ENCODE measurements at places on chromosomes 7 and 10. TPM values are rescaled to one million over a fixed set of nuclear protein-coding genes. Genes with fewer than 3 reads are reported as not detected.

GRCh38 chr7:132998763-132999162, 83.1 kb downstream of the CHCHD3 start:
- no peak for DNase-seq

DNA sequence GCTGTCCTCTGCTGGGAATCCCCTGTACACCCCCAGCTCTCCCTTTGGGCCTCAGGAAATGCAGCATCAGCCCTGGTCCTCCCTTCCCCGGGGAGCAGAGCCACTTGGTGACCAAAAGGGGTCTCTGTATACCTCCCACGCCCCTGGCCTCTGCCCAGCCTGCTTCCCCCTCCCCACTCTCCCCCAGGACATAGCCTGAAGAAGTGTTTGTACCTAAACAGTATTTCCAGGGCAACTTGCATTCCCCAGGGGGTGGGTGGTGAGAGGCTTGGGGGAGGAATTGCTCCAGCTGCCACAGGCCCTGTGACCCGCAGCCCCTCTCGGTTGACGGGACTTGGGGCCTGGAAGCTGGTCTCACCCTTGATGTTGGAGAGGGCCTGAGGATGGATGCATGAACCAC, 39.3 kb downstream of the TMEM270 start:
- DNase-seq: no peak

- DNase-seq: no peak
Observed at GRCh38 chr10:103600325-103600724, 106.8 kb downstream of the NEURL1 start.

Gene IFIT5
- 12.3 TPM for polyA plus RNA-seq

- no peak for DNase-seq
Observed at GRCh38 chr7:93821463-93821862, 69.1 kb downstream of the TFPI2 start.

DNA sequence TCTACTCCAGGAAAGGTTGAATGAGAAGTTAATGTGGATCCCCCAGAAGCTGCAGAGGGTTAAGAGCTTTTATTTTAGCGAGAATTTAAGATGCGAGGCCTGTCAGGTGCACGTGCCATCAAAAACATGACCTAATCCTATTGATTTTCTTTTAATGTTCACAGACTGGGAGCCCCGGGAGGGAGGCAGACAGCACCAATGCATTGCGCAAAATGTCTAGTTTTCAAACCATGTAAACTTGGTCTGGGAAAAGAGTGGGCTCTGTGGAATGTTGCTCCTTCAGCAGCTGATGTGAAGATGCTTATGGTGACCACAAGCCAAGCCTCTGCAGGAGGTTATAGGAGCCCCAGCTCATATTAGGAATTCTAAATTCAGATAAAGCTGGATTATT, 172.0 kb upstream of the ITGB1 start:
- DNase-seq: no peak

- no peak for DNase-seq
Observed at GRCh38 chr7:3730276-3730675, 429.2 kb downstream of the SDK1 start.

Gene TUBAL3
- not detected for polyA plus RNA-seq

Gene CALCR
- not detected for polyA plus RNA-seq

Gene TBL2
- polyA plus RNA-seq: 25.2 TPM

Gene GRM8
- polyA plus RNA-seq: not detected

Gene URGCP
- polyA plus RNA-seq: 27.1 TPM

Gene DIP2C
- polyA plus RNA-seq: 0.47 TPM

Gene LRRC27
- polyA plus RNA-seq: 3.3 TPM

GRCh38 chr7:122056977-122057376, 87.1 kb downstream of the AASS start:
- DNase-seq: no peak

Gene GJD4
- polyA plus RNA-seq: not detected

GRCh38 chr7:75875113-75876080, 3.4 kb upstream of the RHBDD2 start:
- no peak for DNase-seq

Gene FMC1
- 56.8 TPM for polyA plus RNA-seq

DNA sequence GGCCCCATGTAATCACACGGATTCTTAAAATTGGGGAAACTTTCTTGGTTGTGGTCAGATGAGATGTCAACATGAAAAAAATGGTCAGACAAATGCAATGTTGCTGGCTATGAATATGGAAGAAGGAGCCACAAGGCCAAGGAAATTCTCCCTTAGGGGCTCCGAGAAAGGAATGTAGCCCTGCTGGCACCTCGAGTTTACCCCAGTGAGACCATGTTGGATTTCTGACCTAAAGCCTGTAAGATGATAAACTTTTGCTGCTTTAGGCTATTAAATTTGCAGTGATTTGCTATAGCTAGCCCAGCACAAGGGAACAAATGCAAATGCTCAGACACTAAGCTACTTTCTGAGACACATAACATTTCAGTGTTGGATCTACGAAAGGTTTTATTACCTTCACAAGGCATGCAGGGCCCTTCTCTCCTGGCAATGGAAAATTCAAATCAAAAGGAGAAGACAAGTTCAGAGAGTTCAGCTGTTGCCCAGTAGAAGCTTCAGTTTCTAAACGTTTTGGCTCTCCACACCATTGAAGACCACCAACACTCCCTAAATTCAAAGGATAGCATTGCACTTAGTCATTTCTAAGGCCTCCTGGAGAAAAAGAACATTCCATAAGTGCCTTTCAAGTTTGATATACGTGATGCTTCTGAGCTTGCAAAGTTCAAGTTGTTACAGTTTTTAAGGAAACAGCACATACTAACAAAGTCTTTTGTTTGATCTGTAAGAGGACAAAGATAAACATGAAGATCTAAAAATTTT, 23.4 kb downstream of the MCMBP start:
- no peak for DNase-seq

- no peak for DNase-seq
Observed at GRCh38 chr10:13445656-13446400, 83.0 kb downstream of the BEND7 start.

- no peak for DNase-seq
Observed at GRCh38 chr10:6988654-6989053, 408.6 kb upstream of the PRKCQ start.

DNA sequence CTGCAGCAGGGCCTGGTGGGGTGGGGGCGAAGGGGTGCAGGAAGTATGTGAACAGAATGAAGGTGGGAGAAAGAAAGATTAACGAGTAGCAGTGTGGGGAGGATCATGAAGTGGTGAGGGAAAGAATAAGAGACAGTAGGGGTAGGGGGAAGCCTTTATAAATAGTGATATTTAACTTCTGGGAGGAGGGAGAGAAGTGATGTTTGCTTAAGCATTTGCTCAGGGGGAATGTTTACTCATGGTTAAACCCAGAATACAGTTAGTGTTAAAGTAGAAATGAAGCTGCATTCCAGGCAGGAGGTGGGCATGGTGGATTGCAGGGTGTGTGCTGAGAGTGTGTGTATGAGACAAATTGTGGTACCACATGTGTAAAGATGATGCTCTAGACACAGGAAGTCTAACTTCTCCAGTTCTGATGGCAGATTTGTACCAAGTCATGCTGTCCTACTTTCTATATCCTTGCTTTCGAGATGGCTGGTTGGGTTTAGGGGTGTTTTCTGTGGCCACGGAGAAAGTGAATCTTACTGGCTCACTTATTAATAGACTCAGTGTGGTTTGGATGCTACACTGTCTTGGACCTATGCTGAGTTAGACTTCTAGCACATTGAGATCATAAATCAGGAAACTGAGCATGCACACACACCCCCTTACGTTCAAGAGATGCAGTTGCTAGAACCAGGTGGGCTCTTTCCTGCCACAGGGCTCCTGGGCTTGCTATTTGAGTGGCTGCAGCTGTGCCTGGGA, 10.6 kb upstream of the DNMBP start:
- DNase-seq: peak; percentile 24

GRCh38 chr7:74604326-74605020, 53.0 kb upstream of the GTF2I start:
- DNase-seq: no peak

GRCh38 chr10:100993986-100994708, 5.5 kb upstream of the LZTS2 start:
- no peak for DNase-seq

DNA sequence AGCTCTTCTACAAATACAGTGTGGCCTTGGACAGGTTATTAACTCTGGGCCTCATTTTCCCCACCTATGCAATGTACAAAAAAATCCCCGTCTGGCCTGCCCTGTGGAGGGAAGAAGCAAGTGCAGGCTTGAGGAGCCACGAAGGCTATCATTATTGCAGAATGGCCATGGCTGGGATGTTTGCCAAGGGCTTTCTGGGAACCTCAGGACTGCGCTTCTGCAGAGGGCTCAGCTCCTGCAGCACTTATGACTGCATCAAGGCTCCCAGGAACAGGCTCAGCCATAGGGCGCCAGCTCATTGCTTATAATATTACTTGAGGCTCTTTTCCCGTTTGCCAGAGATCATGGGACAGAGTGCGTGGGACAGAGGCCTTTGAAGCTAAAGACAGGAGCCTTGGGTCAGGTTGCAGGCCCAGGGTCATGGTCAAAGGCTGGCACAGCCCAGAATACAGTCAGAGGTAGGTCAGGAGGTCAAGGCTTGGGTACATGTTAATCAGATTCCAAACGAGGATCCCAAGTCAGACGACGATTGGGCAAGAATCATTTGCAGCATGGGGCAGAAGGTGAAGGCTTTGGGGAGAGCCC, 20.6 kb upstream of the C10orf105 start:
- DNase-seq: no peak

GRCh38 chr7:111173990-111174389, 83.1 kb downstream of the LRRN3 start:
- DNase-seq: no peak

- DNase-seq: no peak
Observed at GRCh38 chr7:88167223-88167622, 52.6 kb downstream of the SRI start.

DNA sequence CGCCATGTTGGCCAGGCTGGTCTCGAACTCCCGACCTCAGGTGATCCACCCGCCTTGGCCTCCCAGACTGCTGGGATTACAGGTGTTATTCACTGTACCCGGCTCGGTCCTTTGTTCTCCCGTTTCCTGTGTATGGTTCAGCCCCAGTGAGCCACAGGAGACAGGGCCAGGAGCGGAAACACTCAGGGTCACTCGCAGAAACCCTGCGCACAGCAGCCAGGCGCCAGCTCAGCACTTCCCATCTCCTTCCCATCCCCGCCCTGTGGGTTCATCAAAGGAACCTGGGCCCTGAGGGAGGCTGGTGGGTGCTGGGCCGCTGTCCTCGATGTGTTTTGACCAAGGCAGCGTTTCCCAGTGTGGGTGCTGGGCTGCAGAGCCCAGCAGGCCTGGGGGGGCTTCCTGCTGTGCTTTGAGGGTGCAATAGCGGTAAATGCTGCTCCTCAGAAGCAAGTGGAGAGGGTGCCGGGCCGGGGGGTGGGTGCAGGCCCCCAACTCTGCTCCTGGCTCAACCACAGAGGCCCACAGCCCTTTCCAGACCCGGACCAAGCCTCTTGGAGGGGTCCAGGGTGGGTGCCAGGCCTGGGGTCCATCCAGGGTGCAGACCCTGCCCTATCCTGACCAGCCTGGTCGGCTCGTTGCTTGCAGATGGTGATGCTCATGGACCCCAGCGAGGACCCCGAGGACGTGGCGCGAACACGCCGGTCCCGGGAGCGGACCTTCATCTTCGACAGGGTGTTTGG, 15.3 kb upstream of the CHST12 start:
- DNase-seq: no peak

- DNase-seq: no peak
Observed at GRCh38 chr7:6545398-6546126, 5.7 kb downstream of the GRID2IP start.

Gene MRPS16
- 120 TPM for polyA plus RNA-seq

DNA sequence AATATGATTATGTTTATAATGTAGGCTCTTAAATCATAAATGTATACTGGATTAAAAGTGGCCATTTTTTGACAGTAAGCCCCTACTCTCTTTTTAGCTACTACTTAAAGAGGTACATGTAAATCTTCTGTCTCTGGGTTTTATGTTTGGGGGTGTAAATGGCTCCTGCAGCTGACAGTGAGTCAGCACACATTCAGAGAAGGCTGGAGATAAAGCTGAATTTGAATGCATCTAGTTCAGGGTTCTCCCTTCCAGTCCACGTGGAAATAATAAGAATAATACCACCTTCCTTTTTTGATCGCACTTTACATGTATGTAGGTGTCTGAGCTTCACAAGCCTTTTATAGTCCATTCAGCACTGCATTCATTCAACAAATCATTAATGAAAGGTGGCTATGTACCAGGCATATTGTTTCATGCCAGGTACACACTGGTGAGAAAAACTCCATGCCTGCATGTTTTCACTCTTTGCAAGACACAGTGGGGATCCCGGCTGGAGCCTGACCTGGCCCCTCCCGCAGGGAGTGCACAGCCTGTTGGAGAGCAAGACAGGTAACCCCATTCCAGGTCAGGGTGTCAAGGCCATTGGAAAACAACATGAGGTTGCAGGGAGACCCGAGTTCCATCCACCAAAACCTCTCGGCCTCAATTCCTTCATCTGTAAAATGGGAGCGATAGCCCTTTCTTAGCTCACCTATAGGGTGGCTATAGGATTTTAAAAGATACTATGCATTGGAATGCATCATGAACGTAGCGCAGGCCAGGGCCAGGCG, 107.5 kb upstream of the ANLN start:
- DNase-seq: no peak

Gene HK1
- 95.6 TPM for polyA plus RNA-seq

GRCh38 chr10:102741726-102742237, 2.0 kb upstream of the WBP1L start:
- no peak for DNase-seq

- DNase-seq: no peak
Observed at GRCh38 chr7:141243368-141243767, 169.5 kb downstream of the TMEM178B start.

DNA sequence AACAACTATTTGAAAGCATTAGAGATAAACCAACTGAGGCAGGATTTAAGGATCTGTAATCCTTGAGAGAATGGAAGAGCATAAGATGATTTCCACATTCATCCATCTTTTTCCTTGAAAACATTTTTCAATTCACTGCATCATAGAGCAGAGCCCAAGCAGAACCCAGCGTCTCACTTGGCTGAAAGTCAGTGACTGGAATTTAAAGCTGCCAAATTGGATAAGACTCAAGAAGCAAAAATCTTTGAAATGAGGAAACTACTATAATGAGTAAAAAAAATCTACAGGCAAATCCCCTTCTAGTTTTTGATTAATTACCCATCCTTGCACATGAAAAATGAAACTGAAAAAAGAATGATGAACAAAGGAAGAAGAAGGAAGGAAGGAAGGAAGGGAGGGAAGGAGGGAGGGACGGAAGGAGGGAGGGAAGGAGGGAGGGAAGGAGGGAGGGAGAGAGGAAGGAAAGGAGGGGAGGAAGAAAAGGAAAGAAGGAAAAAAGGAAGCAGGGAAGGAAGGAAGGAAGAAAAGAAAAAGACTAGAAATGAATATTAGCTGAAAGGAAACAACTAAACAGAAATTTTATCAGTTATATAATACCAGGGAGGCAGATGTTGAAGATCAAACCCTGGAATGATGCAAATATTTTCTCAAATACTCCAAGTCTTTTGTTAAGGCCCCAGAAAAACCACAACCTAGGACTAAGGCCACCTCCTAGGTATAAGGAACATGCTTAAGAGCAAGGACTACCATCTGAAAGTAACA, 336.3 kb upstream of the MAGI2 start:
- no peak for DNase-seq

Gene RPP38
- polyA plus RNA-seq: 22.2 TPM

Gene FAM13C
- polyA plus RNA-seq: not detected

- no peak for DNase-seq
Observed at GRCh38 chr10:126185676-126186447, 202.4 kb downstream of the ADAM12 start.
